Activated T-cell treated with anti-CD3 and anti-CD28 coated beads for 1 hour (primary cell): ENCODE measurements at places on chromosomes 11 and 22.

DNA sequence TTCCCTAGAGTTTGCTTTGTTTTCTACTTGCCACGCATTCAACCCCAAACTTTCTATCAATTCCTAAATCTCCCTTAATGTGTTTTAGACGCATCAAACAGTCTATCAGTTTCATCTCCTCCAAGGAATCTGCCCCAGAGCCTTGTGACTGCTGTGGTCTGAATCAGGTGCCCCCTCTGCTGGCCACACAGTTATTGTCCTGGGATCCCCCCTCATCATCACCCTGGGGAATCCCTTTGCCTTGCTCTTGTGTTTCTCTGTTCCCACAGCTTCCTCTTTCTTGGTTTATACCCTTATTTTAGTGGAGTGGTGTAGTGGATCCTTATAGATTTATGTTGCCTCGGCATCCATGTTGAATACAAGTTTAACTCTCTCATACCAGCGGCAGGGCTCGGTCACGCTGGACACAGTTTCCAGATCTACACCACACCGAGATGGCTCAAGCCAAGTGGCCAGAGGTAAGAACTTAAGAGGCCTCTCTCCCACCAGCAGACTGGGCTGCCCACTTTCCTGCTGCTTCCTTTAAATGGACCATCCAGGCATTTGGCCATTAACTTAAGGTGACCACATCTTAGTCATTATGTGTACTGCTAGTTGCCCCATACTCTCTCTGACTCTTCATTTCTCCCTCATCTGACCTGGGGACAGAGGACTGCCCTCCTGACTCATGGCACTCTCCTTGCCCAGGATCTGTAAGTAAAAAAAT is 8.2 kb downstream of the UPB1 start:
- peak; percentile 51 for DNase-seq

GRCh38 chr11:65625628-65626342 is 10.2 kb downstream of the PCNX3 start:
- peak; percentile 41 for DNase-seq

DNA sequence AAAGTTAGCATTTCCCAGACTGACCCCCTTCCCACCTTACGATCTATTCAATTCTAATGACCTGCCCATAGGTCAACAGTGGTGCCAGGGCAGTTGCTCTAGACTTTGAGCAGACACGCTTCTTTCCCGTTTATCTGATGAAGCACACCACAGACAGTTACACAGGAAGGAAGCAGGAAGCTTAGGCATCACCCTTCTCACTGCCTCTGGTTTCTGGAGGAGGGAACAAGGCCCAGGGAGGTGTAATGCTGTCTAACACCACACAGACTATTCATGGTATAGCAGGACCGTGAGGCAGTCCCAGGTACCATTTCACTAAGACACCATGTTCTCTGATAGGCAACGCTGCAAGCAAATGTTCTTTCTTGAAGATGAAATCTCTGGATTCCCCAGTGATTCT is 279.4 kb downstream of the NTM start:
- DNase-seq = no peak

DNA sequence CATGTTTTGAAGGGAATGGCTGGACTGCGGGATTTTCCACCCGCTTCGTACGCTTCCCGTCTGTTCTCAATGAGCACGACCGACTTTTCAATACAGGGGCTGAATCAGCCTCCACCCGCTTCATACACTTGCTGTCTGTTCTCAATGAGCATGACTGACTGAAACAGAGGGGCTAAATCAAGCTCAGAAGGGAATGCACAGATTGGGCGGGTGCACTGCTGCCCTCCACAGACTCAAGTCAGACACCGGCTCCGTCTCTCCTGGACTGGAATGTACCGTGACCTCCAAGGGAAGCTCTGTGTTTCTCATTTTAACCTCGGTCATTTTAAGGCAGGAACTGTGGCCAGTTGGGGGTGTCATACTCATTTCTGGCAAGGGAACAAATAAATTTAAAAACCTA is 48.5 kb downstream of the BRD1 start:
- no peak for DNase-seq

- no peak for DNase-seq
Measured at GRCh38 chr11:66593650-66594049, 665 bp downstream of the CCS start.

DNA sequence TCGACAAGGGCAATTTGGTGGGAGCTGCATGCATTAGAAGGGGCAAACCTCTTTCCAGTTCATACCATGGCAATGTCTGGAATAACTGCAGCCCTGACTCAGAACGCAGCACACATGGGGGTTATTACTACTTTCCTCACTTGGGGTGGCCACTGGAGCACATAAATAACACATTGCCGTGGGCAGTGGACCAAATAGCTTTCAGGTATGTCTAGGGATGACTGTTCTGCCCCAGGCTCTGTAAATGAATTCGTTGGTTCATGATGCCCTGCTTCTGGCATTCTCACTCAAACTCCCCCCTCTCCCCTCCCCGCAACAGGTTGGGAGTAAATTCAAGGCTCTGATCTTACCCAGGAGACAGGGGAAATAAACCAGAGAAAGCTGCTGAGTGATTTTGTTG is 238.0 kb upstream of the PLET1 start:
- DNase-seq = no peak

- DNase-seq = no peak
Measured at GRCh38 chr11:34256626-34257025, 101.2 kb downstream of the ABTB2 start.

DNA sequence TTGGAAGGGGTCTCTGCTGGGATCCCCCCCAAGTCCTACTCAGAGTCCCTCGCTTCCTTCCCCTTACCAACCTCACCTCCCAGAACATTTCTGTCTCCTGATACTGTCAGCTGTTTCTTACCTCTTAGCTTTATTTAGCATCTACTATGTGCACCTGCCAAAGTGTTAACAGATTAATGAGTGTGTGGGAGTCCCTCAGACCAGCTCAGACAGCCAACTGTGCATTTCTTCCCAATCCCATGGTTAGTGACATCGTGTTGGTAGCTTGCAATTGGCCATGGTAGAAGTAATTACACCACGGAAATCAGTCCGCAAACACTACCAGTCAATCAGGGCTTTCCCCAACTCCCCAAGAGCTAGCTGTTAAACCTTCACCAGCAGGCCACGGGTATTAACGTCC is 150.6 kb downstream of the DSCAML1 start:
- no peak for DNase-seq
